GM23248 (cell line): ENCODE measurements at places on chromosomes 1 and 21.

- DNase-seq: no peak
Observed at GRCh38 chr1:109653306-109653705, 2.6 kb upstream of the GSTM4 start.

- DNase-seq: no peak
Observed at GRCh38 chr1:84995484-84996334, 1.2 kb downstream of the MCOLN2 start.

GRCh38 chr1:30810416-30811080 lies 53.0 kb upstream of the LAPTM5 start:
- no peak for DNase-seq

DNA sequence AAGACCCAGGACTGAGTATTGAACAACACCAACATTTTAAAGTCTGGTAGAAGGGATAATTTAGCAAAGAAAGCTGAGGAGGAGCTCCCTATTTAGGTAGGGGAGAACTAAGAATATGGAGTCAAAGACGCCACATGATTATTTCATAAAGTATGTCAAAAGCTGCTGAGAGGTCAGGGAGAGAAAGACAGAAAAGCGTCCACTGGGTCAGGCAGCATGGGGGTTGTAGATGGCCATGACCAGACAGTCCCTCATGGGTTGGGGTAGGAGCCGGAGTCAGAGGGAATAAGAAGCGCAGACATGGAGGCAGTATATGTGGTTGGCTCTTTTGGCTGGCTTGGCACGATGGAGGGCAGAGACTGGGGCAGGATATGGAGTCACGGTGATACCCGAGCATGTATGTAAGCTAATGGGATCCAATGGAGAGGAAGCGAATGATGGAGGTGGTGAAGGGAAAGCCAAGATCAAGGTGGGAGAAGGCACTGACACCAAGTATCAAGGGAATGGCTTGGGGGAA lies 4.8 kb downstream of the C1orf115 start:
- no peak for DNase-seq

GRCh38 chr1:81435175-81435574 lies 365.6 kb upstream of the ADGRL2 start:
- no peak for DNase-seq

- no peak for DNase-seq
Observed at GRCh38 chr1:184596950-184597645, 157.6 kb downstream of the EDEM3 start.
